Activated CD4-positive, alpha-beta T cell treated with anti-CD3 and anti-CD28 coated beads for 36 hours (primary cell): ENCODE measurements at places on chromosomes 11 and 22.

DNA sequence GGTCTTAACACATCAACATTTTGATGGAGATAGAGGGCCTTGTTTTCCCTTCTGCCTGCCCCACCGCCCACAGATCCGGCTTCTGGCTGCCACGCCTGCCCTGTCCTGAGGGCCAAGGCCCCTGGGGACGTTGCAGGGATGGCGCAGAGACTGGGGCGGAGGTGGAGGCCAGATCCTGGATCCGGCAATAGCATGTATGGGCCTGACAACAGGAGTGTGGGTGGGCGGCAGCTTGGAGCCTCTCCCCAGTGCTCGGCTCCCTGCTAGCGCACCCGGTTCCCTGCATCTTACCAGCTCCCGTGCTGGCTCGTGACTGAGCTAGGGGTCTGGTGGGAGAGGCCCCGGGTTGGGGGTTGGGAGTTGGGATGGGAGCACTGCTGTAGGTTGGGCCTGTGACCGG lies 95.6 kb downstream of the ZBTB16 start:
- no peak for DNase-seq

- no peak for DNase-seq
Observed at GRCh38 chr11:64342869-64343745, 3.1 kb downstream of the CCDC88B start.

- DNase-seq: no peak
Observed at GRCh38 chr11:47932544-47932943, 47.8 kb upstream of the PTPRJ start.

DNA sequence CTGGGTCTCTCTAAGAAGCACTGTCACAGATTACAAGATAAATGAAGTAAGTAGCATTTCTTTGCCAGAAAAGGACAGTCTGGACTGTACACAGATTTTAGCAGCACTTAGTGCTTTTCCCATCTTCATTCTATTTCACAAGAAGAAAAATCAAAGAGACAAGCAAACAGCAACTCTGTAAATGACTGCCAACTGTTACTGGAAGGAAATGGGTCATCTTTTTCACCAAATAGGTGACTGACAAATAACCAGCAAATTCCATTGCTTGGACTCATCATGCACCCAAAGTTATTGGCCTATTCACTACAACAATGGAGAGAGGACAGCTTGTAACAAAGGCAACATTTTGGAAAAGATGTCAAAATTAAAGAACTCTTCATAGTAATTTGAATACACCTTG lies 28.9 kb upstream of the CARD18 start:
- DNase-seq: no peak

DNA sequence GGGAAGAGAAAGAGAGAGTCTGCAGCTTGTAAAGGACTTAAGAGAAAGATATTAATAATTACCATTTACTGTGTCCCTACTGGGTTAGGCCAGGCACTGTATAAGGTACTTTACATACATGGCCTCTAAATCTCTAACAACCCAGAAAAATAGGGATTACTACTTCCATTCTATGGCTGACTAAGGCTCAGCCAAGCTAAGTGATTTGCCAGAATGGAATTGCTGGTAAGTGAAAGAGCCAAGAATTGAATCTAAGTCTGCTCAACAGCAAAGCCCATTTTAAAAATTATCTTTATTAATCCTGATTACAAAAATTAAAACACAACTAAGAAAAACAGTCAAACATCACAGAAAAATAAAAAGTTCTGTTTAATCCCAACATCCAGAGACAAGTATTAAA lies 21.4 kb downstream of the XRRA1 start:
- no peak for DNase-seq

DNA sequence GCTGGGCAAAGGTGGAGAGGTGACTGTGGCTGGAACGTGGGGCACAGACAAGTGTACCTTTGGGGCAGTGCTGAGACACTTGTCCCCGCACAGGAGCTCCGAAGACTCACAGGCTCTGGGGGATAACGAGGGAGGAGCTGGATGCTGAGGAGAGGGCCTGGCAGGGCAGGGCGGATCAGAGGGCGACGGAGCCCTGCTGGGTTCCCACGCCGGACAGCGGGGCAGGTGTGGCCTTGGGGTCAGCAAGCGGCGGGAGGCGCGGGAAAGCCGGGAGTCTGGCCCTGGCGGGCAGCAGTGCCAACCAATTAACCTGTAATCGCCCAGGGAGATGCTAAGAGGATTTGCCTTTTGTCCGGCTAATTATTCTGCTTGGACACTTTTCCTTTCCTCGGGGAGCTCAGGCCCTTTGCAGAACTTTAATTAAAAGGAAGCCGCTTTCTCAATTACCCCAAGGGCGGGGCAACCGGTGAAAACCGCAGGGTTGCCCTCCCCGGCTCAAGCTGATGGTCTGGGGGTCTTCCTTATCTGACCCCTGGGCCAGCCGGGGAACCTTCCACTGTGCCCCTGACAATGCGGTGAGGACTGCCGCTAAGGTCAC lies 71.5 kb downstream of the WNT7B start:
- DNase-seq: no peak

DNA sequence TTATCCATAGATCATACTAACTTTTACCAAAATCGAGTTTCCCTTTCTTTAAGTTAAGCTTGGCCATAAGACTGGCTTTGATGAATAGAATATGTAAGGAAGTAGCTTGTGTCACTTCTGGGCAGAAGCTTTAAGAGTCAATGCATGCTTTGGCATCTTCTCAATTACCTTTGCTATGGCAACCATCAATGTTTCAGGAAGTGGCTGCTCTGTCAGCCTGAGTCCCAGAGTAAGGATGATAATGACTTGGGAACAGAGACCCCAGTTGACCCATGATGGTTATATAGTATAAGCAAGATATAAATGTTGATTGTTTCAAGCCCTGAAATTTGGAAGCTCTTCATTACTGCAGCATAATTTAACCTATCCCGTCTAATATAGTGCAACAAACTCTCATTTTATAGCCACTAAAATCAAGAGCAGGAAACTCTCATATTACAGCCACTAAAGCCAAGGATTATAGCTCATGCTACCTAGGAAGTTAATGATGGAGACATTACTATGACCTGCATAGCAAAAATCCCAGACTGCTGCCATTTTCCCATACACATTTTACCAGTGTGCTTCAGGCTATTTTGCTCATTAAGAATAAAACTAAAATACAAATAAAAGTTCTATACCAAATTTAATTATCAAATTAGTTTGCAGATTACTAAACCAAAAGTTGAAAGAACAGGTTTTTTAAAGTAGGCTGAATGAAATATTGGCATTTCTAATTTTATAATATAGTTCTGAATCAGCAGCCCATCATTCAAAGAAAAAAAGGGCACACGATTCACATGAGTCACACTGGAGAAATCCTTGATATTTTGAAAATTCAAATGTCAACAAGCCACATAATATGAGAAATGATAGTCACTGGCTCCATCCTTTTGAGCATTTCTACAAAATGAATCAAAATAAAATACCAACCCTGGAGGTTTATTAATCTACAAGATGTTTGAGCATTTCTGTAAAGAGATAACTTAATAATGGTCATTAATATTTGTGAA lies 23.8 kb downstream of the FSHB start:
- DNase-seq: no peak

DNA sequence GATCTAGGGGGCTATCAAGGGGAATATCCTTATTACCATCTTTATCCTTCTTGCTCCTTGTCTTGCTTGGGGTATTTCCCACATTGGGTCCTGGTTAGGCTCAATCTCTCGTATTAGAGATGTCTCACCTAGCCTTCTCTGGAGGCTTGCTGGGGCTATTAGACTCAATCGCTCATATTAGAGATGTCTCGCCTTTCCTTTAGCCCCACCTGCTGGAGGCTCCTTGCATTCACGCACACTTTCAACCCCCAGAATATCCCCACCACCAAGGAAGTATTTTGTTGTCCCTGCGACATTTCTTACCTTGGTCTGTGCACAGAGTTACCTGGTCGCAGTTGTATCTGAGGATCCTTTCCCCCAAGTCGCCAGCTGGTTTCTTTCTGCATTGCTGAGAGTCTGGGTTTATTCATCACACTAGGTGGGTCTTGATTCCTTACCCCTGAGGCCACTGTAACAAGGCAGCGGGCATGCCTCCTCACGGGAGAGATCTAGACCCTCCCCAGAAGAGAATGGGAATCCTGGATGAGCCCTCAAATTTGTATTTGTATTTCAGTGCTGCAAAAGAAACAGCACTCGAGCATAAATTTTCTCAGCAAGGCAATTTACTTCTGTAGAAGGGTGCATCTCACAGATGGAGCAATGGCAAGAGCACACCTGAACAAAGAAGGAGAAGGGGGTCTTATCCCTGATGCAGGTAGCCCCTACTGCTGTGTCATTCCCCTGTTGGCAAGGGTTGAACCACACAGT lies 15.9 kb upstream of the HYLS1 start:
- peak; percentile 53 for DNase-seq

DNA sequence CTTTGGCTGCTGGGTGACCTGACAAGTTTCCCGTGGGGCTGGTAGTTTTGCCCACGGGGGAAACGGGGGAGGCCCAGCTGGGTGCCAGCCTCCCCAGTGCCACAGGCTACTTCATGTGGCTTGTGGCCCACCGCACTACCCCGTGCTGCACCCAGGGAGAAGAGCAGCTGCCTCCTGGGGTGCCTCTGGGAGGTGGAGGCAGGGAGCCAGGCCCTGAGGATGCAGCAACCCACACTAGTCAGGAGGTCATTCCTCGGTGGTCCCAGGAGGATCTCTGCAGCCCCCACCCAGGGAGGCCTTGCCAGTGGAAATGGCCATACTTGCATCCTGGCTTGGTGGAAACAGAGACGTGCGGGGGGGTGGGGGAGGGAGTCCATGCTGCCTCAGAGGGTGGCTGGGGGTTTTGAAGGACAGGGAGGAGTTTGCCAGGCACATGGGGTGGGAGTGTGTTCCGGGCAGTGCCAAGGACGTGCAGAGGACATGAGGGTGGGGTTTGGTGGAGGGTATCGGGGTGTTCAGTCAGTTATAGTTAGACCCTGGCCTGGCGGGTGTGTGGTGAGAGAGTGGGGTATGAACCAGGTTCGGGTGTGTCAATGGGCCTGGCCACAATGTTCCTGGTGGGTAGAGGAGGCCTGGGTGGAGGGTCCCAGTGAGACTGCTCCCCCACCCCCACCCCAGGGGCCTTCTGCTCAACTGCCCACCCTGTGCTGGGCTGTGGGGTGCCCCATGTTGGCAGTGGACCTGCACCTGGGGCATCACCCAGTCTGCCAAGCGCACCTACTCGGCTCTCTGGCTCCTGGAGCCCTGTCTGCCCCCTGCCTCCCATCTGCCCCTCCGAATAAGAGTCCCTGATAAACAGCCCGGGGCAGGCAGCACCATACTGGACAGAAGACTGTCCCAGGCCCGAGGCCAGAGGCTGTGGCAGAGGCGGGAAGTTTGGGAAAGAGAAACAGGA lies 3.8 kb downstream of the PIM3 start:
- peak; percentile 33 for DNase-seq

GRCh38 chr22:46012881-46013281 lies 35.9 kb upstream of the WNT7B start:
- no peak for DNase-seq

- DNase-seq: no peak
Observed at GRCh38 chr22:49961601-49962011, 1.0 kb downstream of the PIM3 start.

GRCh38 chr22:30422481-30423300 lies 2.9 kb upstream of the MTFP1 start:
- peak; percentile 70 for DNase-seq

DNA sequence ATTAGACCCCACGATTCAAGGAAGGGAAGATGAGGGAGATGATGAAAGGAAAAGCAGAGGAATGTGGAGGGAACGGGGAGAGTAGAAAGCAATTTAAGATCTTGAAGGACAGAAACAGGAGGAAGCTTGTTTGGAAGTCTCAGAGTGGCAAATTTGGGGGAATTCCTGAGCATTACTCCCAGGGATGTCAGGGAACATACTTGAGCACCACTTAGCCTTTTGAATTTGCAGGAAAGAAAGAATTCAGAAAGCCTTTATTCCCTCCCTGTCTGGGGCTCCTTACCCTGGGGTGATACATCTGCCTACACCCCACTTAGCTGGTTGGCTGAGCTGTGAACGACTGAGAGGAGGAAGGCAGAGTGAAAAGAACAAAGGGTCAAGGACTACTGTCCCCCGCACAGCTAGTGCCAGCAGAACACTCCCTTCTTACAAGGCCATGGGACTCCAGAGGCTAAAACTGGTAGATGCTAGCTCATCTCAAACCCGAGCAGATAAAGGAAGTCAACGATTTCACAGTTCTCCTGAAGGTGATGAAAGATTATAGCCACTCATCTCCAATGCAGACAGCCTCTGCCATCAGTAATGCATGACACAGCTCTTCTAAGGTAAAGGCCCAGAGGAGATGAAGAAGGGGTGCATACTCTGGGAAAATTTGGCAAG lies 84.0 kb upstream of the AKIP1 start:
- no peak for DNase-seq

DNA sequence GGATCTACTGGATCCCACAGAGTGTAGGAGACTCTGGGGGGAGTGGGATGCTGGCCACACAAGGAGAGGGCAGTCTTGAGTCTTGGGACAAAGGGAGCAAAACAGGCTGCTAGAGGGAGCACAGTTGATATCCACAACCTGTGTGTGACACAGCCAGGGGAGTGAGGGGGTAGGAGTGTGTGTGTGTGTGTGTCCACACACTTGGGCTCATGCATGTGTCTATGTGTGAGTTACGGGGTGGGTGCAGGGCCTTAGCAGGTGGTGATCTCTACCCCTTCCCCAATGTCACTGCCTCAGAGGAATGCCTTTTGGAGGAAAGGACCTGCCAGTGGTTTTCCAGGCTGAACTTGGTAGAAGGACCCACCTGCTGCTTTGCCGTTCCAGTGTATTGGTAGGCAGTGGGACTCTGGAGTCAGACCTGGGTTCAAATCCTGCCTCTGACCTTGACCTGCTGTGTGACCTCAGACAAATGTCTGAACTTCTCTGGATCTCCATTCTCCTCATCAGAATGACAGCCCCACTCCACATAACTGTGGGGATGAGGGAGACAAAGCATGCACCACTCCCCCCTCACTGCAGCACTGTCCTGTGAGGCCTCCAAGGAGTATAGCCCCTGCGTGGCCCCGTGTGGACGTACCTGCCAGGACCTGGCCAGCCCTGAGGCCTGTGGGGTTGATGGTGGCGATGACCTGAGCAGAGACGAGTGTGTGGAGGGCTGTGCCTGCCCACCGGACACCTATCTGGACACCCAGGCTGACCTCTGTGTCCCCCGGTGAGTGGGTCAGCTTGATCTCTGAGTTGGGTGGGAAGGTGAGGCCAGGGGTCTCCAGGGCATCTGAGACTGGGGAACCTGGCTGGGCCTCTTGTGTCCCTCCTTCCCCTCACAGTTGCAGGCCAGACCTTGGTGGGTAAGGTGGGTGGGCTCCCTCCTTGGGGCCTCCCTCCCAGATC lies 27.4 kb downstream of the OTOG start:
- DNase-seq: no peak

- DNase-seq: peak; percentile 65
Observed at GRCh38 chr22:36405671-36406538, 18.1 kb upstream of the MYH9 start.
